ENCODE measurements at places on chromosomes 2 and 18.

GRCh38 chr2:40803900-40804299, 352.0 kb upstream of the SLC8A1 start:
- DNase-seq, result no peak

GRCh38 chr2:223041527-223042109, 10.4 kb upstream of the KCNE4 start:
- peak; percentile 98 for DNase-seq

GRCh38 chr2:153871231-153872221, at the start of gene GALNT13:
Gene GALNT13 (plus strand): TSS chr2:153871922.
- no peak for DNase-seq

DNA sequence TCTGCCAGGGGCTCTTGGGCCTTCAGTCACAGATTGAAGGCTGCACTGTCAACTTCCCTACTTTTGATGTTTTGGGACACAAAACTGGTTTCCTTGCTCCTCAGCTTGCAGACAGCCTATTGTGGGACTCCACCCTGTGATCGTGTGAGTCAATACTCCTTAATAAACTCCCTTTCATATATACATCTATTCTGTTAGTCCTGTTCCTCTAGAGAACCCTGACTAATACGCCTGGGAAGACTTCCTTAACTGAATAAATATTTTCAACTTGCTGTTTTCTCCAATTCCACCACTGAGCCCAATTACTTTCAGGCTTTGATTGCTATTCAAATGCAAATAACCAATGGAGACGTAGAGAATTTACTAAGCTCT, 61.4 kb upstream of the CCDC195 start:
- DNase-seq, result no peak

DNA sequence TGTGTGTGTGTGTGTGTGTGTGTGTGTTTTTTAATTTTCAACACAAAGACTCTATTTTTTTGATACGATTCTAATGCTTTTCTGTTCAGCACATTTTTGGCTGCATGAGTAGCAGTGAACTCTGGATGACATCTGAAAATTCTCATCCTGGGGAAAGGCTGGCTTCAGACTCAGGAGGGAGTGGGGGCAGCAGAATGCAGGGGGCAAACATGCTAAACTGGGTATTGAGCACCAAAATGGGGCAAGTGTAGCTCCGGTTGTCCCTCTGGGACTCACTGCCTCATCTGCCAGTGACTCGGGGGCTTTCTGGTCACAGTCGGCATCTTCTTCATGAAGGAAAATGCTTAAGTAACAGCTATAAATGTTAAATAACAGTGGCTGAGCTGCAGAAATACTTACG, 116.8 kb upstream of the PID1 start:
- DNase-seq, result no peak

GRCh38 chr2:197071790-197072436, 145.4 kb upstream of the PGAP1 start:
- no peak for DNase-seq
